ENCODE measurements at places on chromosomes 7 and 10.

DNA sequence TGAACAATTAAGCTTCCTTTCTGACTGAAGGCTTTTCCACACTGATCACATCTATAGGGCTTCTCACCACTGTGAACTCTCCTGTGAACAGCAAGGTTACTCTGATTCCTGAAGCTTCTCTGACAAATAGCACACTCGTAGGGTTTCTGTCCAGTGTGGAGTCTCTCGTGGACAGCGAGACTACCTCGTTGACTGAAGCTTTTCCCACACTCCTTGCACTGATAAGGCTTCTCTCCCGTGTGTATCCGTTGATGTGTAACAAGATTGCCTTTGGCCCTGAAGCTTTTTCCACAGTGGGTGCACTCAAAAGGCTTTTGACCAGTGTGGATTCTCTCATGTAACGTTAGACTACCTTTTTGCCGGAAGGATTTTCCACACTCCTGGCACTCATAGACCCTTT, 4.4 kb downstream of the ZNF32 start:
- no peak for DNase-seq

DNA sequence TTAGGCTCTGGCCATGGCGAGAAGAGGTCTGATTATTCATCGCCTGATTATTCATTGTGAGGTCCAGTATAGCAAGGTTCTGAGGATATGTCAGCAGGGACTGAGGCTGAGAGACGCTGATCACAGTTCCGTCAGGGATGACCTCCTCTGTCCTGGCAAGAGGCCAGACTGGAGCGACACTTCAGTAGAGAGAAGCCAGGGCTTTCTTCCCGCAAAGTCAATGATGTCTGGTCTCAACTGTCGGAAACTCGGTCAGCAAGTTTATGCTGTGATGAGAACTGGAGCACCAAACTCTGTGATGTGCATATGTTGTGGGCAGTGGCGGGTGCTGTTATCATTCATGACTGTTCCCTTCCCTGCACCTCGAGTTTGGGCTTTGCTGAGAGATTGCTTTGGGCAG, 29.0 kb upstream of the GNA12 start:
- no peak for DNase-seq

DNA sequence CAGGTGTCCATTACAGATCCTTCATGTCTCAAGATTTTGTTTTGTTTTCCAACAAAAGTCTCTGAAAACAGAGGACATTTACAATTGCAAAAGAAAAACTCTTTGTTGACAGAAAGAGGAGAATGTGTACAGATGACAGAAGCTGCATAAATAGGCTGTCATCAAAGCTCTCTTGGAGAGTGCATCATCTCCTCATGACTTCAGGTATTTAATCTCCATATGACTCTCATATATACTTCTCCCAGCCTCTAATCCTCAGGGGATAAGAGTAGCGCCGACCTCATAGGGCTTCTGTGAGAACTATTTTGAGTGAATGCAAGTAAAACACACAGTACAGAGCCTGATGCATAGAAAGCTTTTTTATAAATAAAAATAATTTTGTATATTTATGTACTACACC, 48.1 kb upstream of the SEPTIN7 start:
- no peak for DNase-seq

DNA sequence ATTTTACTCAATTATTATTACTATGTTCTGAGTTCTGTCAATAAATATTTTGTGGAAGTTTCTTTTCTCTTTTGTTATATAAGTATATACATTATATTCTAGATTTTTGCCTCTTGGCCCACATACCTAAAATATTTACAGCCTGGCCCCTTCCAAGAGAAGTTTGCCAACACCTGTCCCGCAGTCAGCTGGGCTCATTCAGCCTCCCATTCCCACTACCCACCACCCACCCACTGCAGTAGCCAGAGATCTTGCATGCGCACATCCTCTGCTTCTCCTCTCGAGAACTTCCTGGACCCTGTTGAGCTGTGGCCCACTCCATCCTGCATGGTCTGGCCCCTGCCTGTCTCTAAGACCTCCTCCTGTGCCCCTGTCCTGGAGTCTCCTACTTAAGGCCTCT, 33.6 kb downstream of the WIPF3 start:
- no peak for DNase-seq

DNA sequence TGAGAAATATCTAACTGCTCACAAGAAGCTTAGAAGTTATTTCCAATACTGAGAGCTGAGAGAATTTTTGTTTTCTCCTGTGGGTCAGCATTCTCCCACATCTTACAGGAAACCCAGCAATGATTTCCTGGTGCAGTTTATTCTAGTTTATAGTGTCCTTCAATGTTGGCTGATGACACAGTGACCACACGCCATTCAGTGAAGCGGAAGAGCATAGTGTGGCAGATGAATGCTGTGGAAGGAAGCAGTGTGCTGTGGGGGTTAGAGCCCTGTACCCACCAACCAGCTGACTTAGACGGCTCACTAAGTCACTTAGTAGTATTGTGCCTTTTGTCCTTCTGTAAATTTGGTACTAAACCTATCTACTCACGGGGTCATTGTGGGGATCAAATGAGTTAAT, 1.4 kb upstream of the TMEM26 start:
- no peak for DNase-seq

DNA sequence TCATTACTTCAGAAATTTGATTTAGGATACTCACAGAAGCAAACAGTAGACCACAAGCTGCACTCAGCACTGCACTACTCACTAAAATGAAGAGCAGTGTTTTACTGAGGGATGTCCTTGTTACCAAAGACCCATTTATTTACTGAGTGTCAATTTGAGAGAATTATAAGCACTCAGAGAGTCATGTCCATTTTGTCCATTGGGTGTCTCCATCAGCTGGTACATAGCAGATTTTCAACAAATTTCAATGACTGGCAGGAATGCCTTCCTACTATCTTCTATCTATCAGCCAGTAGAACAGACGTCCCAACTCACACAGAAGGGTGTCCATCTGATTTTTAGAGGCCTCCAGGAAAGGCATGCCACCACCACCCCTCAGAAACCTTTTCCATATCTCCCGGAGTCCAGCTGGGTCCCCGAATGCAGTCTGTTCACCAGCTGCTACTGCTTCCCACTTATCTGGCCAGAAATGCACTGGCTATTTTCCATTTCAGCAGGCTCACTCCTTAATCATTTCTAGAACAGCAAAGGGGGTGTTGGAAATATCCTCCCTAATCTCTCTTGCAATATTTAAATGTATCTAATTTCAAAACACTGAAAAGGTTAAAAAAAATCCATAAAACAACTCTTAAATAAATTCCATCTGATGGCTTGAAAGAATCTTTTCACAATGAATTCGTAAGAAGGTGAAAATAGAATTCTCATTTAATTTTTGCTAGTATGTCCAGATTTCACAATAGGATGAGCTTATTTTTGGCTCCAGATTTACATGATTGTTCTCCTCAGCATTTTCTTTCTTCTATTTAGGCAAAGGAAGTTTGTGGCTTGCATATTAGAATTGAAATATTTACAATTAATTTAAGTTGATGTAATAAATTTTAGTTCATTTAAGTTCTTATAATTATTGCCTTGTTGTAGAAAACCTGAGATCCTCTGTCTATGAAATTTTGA, 1164.0 kb upstream of the CELF2 start:
- DNase-seq: no peak

GRCh38 chr7:126041472-126041871, 1111.8 kb upstream of the POT1 start:
- DNase-seq: no peak

DNA sequence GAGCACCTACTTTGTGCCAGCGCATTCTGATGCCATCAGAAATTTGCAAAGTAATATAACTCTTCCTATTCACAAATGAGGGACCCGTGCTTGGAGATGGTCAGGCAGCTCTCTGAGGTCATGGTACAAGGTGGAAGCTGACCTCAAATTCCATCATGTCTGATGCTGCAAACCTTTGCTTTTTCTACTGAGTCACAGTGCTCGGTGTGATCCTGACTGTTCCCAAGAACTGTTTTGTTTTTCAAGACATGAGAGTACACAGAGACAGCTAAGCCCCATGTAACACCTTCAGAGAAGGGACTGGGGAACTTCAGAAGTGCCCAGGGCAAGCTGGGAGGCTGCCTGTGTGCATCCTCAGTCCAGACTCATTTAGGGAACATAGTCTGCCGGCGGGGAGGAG, 111.3 kb downstream of the FRMD4A start:
- DNase-seq: no peak

GRCh38 chr10:89633484-89633883, 11.6 kb downstream of the PANK1 start:
- no peak for DNase-seq

DNA sequence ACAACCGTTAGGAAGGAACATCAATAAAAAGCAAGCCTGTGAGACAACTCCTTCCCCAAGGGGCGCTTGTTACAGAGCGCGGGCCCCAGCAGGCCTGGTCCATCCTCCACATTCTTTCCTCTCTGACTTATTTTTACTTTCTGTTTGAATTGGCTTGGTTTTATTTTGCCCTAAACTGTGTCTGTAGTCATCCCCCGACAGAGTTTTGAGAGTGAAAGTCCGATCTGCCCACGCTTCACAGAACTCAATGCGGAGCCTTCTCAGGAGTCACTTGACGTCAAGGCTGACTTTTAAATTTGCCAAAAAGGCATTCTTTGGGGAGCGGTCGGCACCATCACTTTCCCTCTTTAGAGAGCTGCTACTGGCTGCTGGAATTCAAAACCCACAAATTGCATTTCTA, 150.1 kb upstream of the KLF6 start:
- DNase-seq: peak; percentile 86

DNA sequence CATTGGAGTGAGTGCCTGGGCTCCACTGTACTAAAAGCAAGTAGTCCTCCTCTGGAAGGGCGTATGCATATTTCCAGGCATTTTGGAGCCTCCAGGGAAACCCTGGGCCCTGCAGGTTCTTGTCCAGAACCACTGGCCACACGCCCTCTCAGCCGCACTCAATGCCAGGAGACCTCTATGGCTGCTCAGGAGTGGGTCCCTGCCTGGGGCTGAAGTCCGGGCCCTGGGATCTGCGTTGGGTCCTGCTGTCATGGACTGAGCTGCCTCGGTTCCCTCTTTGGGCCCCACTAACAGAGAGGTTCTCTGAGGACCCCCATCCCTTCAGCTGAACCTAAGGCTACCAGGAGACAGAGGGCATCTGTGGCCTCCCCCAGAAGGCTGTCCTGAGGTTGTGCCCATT, 58.3 kb downstream of the GRK5 start:
- no peak for DNase-seq
